ENCODE measurements at places on chromosomes 12 and 14.
A peak's percentile ranks its signal among the peaks of the same experiment; 100 is the strongest.

- DNase-seq: no peak
Measured at GRCh38 chr12:10012630-10013330, 2.4 kb downstream of the CLEC12B start.

GRCh38 chr14:57889245-57889644 is 23.4 kb upstream of the SLC35F4 start:
- DNase-seq: no peak

GRCh38 chr14:24094841-24095270 is 745 bp downstream of the PCK2 start:
- DNase-seq: no peak

DNA sequence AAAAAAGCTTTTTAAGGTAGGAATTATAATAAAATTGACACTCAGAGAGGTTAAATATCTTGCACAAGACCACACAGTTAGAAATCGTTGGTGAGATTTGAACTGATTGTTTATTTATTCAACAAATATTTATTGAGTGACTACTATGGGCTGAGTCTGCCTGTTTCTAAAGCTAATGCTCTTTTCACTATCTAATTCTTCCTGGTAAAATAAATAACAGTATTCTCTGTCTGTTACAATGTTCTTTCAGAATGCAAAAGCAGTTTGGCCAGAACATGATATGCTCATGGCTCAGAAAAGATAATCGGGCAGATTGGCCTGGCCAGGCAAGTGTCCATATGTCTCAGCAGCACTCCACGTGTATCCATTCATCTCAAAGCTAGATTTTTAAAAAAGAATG is 82.0 kb downstream of the BTG1 start:
- DNase-seq: no peak

GRCh38 chr14:38248321-38249028 is 7.4 kb downstream of the CLEC14A start:
- DNase-seq: no peak

- DNase-seq: no peak
Measured at GRCh38 chr12:10196210-10196609, 16.5 kb upstream of the GABARAPL1 start.

- no peak for DNase-seq
Measured at GRCh38 chr12:128365032-128365431, 98.1 kb downstream of the TMEM132C start.

DNA sequence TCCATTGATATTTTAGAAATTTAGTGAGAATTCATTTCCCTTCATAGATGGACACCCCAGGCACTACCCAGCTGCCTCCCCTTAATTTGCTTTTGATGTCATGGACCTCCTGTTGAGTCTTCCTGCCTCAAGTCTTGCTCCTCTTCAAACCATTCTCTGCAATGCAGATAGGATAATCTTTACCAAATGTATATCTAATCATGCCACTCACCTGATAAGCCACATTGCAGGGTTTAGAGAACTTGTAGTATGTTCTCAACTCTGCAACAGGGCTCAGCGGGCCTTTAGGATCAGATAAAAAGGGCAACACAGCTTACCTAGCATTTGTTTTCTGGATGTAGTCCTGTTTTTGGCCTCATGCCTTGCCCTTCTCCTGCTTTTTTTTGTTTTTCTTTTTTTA is 234.5 kb downstream of the EMP1 start:
- no peak for DNase-seq

- no peak for DNase-seq
Measured at GRCh38 chr12:76569685-76570604, 10.4 kb upstream of the OSBPL8 start.

GRCh38 chr14:105204931-105205672 is 24.0 kb upstream of the NUDT14 start:
- DNase-seq: no peak

DNA sequence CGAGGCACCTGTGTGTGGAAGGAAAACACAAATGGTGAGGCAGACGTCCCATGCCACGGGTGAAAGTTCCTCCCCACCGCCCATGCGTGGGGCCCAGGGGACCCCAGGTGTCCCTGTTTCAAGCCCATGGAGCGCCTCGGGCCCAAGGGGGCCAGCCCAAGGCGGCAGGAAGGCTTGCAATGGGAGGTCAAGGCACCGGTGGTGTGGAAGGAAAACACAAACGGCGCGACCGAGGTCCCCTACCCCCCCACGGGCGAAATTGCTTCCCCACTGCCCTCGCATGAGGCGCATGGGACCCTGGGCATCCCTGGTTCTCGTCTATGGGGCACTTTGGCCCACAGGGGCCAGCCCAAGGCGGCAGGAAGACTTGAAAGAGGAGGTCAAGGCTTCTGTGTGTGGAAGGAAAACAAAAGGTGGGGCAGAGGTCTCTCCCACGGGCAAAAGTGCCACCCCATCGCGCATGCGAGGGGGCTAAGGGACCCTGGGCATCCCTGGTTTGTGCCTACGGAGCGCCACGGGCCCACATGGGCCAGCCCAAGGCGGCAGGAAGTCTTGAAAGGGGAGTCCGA is 379.4 kb downstream of the ALG10 start:
- DNase-seq: no peak

GRCh38 chr12:123126294-123127181 is 24.4 kb downstream of the PITPNM2 start:
- DNase-seq: peak; percentile 98

DNA sequence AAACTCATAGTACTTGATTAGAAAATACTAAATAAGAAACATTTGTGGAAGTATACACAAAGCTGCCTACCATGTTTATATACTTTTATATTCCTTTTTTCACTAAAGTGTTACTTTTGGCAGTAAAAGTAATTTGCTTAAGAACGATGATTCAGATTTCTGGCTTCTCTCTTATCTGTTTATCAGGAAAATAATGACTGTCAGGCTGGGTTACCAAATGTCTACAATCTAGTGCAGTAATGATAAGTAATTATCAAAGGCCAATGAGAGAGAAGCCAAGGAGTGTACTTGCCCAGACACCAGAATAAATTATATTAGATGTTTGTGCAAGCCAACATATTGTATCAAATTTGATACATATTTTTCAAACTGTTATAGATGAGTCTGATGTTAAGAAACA is 113.4 kb downstream of the RALGAPA1 start:
- DNase-seq: no peak

DNA sequence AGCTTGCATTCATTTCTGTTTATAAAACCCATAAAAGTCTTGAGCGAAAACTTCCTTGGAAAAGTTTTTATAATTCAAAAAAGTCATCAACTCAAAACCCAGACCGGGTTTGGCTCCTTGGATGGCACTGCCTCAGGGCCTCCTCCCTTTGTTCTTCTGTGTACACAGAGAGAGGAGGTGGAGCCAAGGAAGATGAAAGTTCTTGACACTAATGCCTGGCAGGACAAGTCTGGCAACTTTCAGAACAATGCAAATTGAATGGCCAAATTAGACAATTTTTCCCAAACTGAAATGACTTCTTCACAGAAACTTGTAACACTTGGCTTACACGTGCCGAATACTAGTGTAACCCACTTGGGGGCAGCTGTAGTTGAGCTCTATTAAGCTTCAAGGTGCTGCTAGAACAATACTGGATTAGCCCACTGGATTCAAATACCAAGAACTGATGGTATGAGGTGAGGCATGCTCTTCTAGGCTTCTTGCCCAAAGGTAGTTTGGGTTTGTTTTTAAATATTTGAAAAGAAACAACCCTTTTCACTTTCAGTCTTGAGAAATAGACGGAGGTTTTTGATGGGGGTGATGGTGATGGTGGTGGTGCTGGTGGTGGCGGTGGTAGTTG is 86.6 kb upstream of the FRMD6 start:
- no peak for DNase-seq

DNA sequence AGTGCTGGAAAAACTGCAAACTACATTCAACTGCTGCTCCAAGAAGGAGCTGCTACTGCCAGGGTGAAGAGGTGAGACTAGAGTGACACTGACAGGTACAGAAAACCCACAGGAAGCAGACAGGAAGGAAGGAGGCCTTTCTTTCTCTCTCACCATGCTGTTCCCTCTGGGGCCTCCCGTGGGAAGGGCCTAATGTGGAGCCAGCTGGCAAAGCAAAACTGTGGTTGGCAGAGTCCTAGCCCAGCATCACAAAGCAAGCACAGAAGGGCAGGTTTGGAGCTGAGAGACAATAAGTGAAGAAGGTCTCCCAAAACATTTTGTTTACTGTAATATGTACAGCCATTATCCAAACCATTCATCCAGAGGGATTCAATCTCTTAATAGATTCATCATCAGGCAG is 122.5 kb upstream of the MAX start:
- no peak for DNase-seq

DNA sequence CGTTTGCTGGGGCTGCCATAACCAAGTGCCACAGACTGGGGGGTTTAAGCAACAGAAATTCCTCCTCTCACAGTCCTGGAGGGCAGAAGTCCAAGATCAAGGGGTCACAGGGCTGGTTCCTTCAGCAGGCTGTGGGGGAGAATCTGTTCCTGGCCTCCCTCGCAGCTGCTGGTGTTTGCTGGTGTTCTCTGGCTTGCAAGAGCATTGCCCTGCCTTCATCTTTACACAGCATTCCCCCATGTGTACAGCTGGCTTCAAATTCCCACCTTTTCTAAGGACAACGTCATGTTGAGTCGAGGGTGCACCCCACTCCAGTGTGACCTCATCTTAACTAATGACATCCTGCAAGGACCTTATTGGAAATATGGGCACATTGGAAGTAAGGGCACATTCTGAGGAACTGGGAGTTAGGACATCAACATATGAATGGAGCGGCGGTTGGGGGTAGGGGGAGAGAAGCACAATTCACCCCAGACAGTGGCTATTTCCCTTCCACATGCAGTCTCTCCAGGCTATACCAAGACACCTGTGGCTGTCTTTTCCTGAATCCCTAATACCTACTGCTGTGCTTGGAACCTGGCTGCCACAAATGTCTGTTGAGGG is 123.6 kb downstream of the FOXN3 start:
- no peak for DNase-seq

DNA sequence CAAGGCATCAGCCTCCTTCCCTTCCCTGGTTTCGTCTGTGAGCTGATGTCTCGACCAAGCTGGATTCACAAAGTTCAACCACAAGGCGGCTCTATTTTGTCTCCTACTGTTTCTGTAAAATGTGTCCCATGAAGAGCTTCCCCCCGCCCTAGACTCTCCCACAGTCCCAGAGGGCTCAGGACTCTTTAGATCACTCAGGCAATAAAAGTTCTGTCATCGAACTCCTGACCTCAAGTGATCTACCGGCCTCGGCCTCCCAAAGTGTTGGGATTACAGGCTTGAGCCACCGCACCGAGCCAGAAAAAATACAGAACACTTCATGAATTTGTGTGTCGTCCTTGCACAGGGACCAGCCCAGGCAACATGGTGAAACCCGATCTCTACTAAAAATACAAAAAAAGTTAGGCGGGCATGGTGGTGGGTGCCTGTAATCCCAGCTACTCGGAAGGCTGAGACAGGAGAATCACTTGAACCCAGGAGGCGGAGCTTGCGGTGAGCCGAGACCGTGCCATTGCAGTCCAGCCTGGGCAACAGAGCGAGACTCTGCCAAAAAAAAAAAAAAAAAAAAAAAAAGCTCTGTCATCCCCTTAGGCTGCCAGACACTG is 149.4 kb downstream of the BCL11B start:
- no peak for DNase-seq

DNA sequence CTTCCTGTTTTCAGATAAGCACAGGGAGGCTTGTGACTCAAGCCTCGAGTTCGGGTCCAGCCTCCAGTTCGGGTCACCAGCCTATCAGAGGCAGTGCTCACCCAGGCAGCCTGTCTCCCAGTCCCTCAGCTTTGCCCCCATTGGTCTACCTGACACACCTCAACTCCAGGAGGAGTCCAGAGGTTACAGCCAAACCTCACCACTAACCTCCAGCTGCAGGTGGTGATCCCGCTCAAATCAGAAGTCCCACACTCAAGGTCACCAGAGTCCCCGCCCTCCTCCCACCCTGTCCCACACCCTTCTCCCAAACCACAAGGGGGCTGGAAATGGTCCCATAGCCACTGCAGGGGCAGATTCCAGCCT is 42.1 kb downstream of the KDM2B start:
- DNase-seq: no peak

DNA sequence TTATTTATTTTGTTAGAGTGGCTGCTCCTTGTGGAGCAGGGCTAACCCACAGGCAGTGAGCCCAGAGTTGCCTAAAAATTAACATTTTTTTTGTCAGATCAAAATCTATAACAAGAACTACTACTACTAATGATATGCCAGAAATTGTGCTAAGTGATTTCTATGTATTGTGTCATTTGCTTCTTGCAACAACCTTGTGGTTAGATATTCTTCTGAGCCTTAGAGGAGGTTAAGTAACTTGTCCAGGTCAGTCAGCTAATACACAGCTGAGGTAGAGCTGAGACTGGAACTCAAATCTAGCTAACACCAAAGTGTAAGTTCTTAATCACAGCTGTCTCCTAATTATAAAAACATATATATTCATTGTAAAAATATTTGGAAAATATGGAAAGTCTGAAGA is 29.8 kb downstream of the CFL2 start:
- peak; percentile 24 for DNase-seq

DNA sequence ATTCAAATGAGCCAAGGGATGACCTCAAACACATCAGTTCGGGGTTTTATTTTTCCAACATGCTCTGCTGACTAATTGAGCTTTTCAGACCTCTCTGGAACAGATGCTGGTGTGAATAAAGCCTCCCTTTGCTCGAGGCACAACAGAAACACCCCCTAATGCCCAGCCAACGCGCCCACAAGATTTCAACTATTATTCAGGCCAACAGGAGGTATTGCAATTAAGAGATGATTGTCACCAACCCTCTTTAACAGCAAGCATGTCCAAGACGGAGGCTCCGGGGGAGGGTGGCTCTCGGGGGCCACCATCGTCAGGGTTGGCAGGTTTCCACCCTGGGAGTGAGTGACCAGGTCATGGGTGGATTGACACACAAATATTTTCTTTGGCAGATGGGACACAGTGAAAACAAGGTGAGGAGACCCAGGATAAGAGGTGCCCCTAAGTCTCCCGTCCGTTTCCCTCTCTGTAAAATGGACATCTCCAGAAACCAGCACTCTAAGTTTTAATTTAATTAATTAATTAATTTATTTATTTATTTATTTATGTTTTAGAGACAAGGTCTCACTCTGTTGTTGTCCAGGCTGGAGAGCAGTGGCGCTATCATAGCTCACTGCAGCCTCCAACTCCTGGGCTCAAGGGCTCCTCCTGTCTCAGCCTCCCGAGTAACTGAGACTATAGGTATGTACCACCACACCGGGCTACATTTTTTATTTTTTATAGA is 56.1 kb downstream of the MAP1LC3B2 start:
- peak; percentile 13 for DNase-seq

- DNase-seq: no peak
Measured at GRCh38 chr14:81311778-81312177, 88.3 kb downstream of the STON2 start.

DNA sequence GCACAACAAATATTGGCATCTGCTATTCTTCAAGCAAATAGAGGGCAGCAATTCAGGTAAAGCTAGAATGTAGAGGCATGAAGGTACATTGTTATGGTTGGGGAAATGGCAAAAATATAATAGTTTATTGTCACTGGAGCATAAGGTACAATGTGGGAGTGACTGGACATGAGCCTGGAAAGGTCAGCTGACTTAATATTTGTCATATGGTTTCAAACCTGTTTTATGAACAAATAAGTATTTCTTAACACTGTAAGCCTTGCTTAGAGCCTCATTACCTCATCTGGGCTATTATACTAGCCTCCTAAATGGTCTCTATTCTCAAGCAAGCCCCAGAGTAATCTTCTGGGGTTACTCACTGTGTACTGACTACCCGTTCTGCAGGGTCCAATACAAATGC is 33.7 kb downstream of the FAM177A1 start:
- DNase-seq: no peak

- DNase-seq: peak; percentile 43
Measured at GRCh38 chr12:92078167-92079053, 67.2 kb downstream of the BTG1 start.
